ENCODE measurements at places on chromosomes 1 and 21.
A peak's percentile ranks its signal among the peaks of the same experiment; 100 is the strongest.

DNA sequence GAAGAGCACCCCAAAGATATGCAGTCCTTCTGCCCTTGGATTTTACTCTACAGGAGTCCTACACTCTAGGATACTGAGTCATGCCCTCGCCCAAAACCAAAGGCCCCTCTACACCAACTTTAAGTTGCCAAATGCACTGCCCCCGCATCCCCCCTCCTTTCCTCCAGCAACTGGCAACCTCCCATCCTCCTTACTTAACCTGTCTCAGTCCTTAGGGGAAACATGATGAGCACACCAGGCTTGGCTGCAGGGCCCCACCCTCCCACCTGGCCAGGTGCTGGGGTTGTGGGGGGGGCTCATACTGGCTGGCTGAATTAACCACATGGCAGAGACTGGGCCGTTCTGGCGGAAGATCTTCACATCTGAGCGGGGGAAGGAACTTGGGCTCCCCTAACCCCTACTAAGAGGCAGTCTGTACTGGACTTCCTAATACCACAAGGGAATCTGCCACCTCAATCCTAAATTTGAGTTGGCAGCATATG is 1.2 kb downstream of the HDGF start:
- peak; percentile 74 for DNase-seq

DNA sequence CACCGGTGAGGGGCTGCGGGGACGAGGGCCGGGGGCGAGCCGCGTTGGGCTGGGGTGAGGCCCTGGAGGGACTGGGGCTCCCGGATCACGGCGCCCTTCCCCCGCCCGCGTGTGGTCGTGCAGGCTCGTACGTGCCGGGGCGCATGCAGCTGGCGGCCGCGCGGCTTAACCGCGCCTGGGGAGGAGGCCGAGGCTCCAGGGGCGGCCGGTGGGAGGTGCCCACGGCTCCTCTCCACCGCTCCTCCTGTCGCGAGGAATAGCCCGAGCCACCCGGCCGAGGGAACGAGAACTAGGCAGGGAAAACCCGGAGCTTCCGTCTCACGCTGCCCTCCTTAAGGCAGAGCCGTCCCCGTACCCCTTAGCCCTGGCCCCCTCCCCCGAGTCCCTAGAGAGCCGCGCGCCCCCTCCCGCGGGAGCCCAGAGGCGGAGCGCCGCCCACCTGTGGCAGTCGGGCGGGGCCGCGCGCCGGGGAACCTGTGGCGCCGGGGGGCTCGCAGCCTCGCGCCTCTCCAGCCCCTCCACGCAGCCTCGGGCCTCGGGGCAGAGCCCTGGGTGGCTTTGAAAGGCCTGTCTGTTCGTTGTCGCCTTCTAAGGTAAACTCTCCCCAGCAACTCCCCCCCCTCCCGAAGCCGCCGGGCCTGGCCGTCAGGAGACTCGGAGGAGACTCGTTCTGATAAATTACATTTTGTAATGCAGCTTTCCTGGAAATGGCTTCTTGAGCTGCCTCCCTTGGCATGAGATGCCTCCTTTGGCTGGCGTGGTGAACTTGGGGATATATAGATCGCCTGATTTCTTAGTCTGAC is 746 bp downstream of the AK4 start:
- peak; percentile 83 for DNase-seq

GRCh38 chr1:94772845-94773244 is 47.3 kb upstream of the SLC44A3 start:
- DNase-seq = no peak

DNA sequence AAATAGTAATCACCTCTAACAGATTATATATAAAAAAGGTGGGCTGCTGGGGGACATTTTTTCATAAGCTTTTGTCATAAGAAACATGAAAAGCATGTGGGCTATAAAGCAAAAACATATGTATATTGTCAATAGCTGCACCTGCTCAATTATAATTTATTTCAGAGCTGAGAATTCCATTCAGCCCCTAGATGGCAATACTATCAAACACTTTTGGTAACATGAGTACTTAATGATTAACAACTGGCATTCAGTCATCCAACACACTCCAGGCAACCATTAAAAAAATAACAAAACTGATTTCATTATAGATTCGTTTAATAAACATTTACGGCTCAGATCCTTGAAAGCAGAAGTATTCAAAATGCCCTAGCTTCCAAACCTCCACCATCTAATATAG is 115.1 kb downstream of the KCTD3 start:
- DNase-seq = no peak

GRCh38 chr1:205258261-205258691 is 30.5 kb downstream of the TMCC2 start:
- no peak for DNase-seq

GRCh38 chr1:162405800-162406199 is 6.1 kb downstream of the SH2D1B start:
- no peak for DNase-seq

Data from activated T-cell treated with anti-CD3 and anti-CD28 coated beads, Interleukin-2, amount 50 U/mL, for 48 hours (primary cell).